Choroid plexus epithelial cell (primary cell): ENCODE measurements at places on chromosomes 5 and 9.

DNA sequence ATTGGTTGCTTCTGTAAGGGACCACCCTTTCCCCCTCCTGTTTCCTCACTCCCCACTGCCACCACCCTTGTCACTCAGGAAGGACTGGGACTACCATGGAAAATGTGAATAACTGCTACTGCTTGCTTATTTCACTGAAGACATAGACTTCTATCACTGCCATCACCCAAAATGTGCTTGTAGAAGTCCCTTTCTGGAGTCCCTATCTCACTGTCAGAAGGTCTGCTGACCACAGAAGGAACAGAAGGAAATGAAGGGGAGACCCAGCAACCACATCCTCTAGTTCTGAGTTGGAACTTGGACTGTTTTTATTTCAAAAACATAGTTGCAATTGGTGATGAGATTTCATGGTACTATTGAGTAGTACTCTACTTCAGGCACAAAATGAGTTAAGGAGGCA lies 122.5 kb downstream of the NPR3 start:
- DNase-seq: no peak

GRCh38 chr9:7906783-7907550 lies 107.4 kb upstream of the DMAC1 start:
- DNase-seq: no peak

DNA sequence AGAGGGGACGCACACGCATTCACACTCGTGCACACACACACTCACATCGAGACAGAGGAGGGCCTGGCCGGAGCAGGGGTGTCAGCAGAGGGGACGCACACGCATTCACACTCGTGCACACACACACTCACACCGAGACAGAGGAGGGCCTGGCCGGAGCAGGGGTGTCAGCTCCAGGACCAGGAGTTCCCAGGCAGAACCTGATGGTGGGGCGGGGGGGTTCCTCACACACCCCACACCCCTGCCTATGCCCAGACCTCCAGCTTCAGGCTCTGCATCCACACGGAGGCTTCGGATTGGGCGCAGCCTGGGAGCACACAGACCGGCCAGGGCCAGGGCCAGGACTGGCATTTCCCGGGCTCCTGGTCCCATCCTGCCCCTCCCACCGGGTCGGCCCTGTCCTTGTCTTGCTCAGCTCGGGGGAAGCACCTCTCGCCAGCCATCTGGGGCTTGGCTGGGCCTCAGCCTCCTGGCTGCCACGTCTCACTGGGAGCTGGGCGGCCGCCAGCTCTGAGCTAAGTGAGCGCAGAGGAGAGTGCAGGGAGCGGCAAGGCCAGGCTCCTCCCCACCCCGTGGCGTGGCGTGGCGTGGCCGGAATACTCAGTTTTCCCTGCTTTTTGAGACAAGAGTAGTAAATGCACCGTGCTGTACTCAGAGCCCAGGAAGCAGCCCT lies 31.3 kb downstream of the ADAMTS2 start:
- DNase-seq: peak; percentile 78

- DNase-seq: peak; percentile 67
Measured at GRCh38 chr9:18861609-18862544, 171.1 kb downstream of the SAXO1 start.

DNA sequence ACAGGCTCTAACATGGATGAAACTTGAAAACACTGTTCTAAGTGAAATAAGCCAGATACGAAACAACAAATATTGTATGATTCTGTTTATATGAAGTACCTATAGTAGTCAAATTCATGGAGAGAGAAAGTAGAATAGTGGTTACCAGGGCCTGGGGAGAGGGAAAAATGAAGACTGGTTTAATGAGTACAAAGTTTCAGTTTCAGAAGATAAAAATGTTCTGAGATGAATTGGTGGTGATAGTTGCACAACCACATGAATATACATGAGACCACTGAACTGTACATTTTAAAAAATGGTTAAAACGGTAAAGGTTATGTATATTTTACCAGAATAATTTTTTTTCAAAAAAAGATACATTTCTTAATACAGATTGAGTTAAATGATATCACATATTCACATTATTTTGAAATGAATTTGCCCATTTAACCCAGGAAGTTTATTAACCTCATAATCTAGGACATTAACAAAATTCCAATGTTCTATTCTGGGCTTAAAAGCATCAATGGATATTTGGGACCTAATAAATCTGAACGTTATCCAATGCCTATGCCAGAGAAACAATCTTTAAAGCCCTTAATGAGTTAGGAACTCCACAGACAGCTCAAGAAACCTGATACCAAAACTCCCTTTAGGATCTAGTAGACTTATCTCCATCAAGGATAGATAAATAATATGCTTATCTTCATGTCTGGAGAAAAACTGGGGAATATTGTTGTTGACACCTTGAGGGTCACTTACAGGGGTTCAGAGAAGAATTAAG lies 521.3 kb downstream of the EFNA5 start:
- DNase-seq: no peak

DNA sequence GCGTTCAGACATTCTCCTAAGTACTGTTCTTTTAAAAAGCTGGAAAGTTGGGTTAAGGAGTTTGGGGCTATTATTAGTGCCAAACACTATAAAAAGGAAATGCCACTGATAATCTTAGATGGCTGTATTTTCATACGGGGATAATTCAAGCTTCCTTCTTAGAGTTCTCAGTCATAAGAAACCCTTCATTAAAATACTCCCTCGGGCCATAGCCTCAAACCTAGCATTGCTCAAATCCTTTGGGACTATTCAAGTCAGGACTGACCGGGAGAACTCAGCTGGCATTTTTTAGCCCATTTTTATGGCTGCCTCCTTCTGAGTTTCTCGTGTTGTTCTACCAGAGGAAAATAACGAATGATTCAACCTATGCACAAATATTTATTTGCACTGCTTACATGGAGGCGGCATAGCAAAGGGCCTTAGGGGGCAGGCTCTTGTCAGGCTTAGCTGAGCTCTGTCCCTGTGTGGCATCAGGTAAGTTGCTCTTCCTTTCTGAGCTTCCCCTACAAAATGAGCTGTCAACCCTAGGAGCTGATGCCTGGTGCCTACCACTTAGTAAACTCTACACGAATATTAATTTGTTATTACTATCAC lies 33.5 kb upstream of the ADAM19 start:
- no peak for DNase-seq

GRCh38 chr5:95446560-95447221 lies 55.5 kb downstream of the FAM81B start:
- DNase-seq: peak; percentile 60

DNA sequence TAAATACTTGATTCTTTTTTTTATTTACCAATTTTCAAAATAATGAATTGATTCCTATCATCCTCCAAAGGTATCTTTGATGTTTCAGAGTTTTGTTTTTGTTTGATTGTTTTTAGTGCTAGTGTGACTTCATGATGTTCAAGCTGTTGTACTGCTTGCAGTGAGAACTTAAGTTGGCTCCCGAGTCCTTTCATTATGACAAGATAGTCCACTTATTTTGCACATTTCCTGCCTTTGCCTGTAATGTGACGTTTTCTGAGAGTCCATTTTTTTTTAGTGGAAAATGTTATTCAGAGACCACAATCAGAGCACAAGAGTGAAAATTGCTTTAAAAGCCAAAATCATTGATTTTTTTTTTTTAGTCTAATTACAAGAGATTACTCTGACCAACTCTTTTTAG lies 60.1 kb upstream of the FCHO2 start:
- DNase-seq: no peak

- peak; percentile 65 for DNase-seq
Measured at GRCh38 chr9:69877852-69878514, 57.4 kb downstream of the CFAP95 start.

- DNase-seq: no peak
Measured at GRCh38 chr9:35606138-35606504, 1.1 kb downstream of the TESK1 start.

DNA sequence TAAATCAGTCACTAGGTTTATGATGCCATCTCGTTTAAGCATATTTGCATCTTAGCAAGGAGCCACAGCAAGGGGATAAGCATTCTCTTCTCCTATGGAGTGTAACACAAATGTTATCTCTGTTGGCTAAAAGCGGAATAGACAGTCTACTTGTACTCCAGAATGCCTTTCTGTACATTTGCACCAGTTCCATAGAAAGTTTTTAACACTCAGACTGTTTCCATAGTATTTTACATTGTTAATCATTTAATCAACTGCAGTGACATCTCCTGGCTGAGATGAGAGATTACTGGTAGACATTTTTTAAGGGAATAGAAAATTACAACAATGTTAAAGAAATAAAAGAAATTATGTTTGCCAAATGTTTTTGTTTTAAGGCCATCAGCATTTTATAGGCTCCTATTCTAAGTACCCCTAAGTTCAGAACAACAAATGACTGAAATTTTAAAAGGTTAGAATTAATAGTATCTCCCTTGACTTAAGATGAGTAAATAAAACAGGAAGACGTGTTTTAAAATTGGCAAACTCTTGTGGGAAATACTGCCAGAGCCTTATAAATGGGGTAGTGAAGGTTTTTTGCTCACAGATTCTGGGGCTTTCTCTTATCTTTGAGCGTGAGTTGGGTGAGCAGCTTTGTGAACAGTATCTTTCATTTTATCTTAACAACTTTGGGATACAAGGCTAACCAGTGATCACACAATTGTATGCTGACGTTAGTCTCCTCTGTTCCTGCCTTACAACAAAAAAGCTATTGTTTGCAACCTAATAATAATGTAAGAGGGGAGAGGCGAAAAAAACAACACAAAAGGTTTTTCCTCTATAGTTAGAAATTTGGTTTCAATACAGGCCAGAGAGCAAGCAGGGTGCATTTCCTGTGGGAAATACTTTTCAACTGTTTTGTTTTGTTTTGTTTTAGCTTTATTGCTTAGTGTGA lies 294.3 kb downstream of the FBXL7 start:
- peak; percentile 64 for DNase-seq

- DNase-seq: no peak
Measured at GRCh38 chr5:122985006-122985700, 51.4 kb downstream of the PPIC start.

DNA sequence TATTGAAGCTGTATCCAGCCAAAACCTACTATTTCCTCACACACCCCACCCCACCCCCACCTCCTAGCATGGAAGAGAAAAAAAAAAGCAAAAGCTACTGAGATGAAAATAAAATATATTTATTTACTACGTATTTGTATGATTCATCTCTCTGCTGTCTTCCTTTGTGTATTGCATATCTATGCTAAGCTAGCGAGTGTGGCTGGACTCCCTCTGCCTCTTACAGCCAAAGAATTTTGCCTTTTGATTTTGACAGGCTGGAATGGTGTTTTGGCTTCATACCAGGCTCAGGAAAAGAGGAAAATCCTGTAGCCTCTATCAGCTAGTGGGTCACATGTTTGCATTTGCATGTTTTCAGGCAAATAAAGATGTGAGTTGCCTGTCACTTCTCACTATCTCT lies 2.2 kb downstream of the ABLIM3 start:
- DNase-seq: peak; percentile 82

GRCh38 chr9:136348691-136349090 lies 14.9 kb downstream of the DNLZ start:
- DNase-seq: no peak

GRCh38 chr5:178505639-178506407 lies 84.4 kb downstream of the COL23A1 start:
- no peak for DNase-seq

GRCh38 chr5:79521156-79521555 lies 7.2 kb upstream of the HOMER1 start:
- DNase-seq: no peak

GRCh38 chr5:53257806-53258373 lies 148.3 kb upstream of the MOCS2 start:
- DNase-seq: no peak

GRCh38 chr5:136057401-136058038 lies 28.7 kb downstream of the TGFBI start:
- peak; percentile 85 for DNase-seq

- no peak for DNase-seq
Measured at GRCh38 chr5:150082374-150082773, 4.0 kb downstream of the CSF1R start.
